Iris pigment epithelial cell (primary cell): ENCODE measurements at places on chromosomes 2 and 18.
A peak's percentile ranks its signal among the peaks of the same experiment; 100 is the strongest.

- peak; percentile 97 for DNase-seq
Measured at GRCh38 chr18:76476665-76477561, 18.1 kb downstream of the ZNF516 start.

DNA sequence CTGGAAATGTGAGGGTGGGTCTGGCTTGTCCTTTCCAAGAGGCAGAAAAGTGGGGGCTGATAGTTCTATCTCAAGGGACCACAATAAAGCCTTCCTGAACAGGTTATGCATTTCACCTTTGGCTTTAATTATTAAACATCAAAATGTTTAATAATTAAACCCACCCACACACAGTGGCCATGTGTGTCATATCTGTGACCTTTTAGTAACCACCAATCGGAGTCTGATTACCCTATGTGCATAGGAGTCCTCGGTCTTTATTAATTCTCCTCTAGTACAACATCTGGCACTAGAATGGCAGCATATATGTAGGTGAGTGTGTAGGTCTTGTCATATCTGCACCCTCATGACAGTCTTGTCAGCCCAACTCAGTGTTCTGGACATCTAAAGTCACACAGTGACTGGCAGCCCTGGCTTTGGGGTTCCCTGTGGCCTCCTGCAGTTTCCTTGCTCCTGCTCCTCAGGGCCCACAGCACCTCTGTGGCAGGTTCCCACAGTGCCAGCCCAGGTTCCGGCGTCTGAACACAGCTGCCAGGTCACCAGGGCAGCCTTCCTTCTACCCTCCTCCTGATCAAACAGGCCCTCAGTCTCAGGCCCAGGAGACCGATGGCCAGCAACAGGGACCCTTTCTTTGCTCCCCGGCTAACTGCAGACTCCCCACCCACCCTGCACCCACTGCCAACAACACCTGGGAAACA is 100.9 kb downstream of the MTCL1 start:
- DNase-seq, result no peak

DNA sequence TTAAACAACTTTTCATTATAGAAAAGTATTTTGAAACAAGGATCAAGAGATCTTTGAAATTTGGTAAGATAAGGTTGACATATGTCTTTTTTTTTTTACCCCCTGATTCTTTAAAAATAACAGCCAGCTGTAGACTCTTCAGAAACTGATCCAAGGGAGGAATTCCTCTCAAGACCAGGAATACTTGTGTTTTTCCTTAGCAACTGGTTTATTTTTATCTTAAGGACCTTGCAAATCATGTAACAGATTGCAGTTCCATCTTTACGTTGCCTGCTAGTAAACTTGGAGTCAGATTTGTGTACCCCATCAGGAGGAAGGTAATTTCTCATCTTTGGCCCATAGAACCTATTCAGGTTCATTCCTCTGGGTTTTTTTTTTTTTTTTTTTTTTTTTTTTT is 71.6 kb downstream of the BOLA3 start:
- no peak for DNase-seq

DNA sequence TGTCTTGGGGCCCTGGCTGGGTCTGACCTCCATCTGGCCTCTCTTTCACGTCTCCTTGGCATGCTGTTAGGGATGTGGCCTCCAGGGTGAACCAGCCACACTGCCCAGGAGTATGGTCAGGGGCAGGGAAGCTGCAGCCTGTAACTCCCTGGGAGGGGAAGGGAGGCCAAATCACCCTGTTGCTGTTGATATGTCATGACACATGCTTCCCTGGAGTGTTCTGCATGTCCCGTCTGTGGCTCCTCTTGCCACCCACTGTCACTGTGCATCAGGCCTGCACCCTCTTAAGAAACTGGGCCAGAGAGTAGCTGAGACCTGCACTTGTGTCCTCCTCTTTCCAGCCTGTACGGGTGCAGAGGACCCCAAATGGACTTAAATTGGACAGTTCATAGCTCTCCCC is 221.3 kb downstream of the FHOD3 start:
- no peak for DNase-seq

DNA sequence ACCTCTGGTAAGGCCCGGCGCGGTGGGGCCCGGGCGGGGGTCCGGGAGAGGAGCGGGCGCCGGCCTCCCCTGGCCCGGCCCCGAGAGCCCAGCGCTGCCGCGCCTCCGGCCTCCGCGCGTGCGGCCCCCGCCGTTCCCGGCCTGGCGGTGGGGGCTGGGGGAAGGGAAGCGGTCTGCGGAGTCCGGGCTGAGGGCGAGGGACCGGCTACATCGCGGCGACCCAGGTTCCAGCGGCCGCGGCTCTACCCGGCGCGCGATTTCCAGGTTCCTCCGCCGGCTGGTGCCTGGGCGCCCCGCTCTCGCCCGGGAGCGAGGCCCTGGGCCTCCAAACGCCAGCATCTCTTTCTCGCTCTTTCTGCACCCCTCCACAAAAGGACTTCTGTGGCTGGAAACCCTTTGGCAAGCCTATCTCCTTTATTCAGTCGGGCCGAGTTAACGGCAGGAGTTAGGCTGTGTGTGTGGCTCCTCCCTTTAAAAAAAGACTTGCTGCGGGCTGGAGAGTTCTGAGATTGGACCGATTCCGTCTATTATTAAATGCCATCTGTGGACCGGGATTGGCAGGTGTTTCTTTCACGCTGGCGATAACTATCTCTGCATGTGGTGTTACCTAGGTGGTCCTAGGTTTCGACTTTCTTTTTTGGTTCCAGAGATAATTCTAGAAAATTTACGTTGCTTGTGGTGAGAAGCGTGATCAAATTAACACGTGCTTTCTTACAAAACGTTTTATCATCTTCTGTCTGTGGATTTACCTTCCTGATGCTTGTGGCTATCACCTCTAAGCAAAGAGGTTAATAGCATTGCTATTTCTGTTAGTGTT is 592 bp downstream of the ME2 start:
- peak; percentile 70 for DNase-seq

GRCh38 chr2:985317-985898 is 34.8 kb downstream of the SNTG2 start:
- DNase-seq, result no peak
